ENCODE measurements at places on chromosomes 16 and 17.

- no peak for DNase-seq
Measured at GRCh38 chr16:78563905-78564304, 464.5 kb downstream of the WWOX start.

- peak; percentile 46 for DNase-seq
Measured at GRCh38 chr17:82399041-82399441, 19.1 kb upstream of the HEXD start.

- DNase-seq, result no peak
Measured at GRCh38 chr16:55478827-55479429, at the start of gene MMP2. TSS of gene MMP2 (plus strand) at chr16:55479198. CDS start at chr16:55479480, 282 bp downstream.

DNA sequence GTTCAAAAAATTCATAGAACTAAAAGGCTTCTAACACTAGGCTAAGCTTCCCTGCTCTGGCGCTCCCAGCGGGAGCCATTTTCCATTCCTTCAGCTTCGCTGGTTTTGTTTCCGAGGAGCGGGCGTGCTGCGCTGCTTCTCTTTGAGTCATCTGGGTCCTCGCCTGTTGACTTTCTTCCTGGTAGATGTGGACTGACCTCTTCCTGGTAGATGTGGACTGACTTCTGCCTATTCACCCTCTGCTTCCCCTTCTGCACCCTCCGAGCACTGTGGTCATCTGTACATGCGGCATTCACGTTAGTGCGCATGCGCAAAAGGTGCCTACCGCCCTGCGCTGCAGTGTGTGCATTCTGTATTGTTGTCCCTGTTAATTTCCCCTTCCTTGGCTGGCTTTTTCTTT is 40.8 kb upstream of the SEC14L1 start:
- DNase-seq, result no peak

DNA sequence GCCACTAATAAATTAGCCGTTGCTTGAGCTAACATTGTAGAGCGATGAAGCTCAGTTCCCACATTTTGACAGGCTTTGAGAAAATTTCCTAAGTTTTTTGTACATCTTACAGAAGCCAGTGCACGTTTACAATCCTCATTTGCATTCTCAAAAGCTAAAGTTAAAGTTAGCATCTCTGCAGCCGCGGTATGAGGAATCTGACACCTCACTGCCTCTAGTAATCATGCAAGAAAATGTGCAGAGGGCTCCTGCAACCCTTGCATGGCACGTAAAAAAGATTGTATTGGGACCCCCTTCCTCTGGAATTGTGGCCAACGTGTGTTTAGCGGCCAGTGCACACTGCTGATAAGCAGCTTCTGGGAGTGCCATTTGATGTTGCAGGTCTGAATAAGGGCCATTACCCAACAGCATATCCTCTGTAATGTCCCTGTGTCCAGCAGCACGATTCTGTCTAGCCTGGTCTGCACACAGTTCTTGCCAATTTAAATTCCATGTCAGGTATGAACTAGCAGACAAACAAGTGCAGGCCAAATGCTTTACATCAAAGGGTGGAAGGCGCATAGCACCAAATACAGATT is 12.4 kb upstream of the ZNF689 start:
- no peak for DNase-seq

- DNase-seq, result no peak
Measured at GRCh38 chr16:10850478-10850850, 26.5 kb upstream of the CIITA start.

DNA sequence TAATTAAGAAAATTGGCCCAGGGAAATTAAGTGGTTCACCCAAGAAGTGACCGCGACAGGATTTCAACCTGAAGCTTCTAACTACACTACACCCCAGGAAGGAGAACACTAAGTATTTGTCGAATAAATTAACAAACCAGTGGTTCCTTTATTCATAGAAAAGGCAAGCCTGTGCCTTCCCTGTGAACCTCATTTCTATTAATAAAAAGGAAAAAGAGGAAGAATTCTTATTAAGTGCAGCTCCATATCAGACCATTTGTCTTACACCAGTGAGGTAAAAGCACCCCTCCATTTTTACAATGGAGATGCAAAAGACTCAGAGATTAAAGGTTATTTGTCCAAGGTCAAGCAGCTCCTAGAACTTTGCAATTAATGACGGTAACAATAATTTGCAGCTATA is 1.7 kb downstream of the COPS3 start:
- no peak for DNase-seq

GRCh38 chr16:12147681-12148080 is 171.1 kb downstream of the SNX29 start:
- DNase-seq, result no peak

GRCh38 chr17:43545383-43545632 is 832 bp downstream of the ETV4 start:
- no peak for DNase-seq

GRCh38 chr16:27414788-27415431 is 12.9 kb downstream of the IL21R start:
- no peak for DNase-seq

GRCh38 chr16:49350265-49351095 is 23.1 kb upstream of the C16orf78 start:
- DNase-seq, result peak; percentile 67

GRCh38 chr17:4476017-4476416 is 22.7 kb upstream of the SPNS2 start:
- no peak for DNase-seq

- DNase-seq, result no peak
Measured at GRCh38 chr17:14854691-14855090, 410.4 kb downstream of the PMP22 start.

GRCh38 chr16:12317856-12318537 is 341.5 kb downstream of the SNX29 start:
- no peak for DNase-seq

- peak; percentile 67 for DNase-seq
Measured at GRCh38 chr17:64343833-64344637, 46.6 kb downstream of the PECAM1 start.

- DNase-seq, result no peak
Measured at GRCh38 chr16:13780406-13781168, 139.4 kb upstream of the ERCC4 start.

DNA sequence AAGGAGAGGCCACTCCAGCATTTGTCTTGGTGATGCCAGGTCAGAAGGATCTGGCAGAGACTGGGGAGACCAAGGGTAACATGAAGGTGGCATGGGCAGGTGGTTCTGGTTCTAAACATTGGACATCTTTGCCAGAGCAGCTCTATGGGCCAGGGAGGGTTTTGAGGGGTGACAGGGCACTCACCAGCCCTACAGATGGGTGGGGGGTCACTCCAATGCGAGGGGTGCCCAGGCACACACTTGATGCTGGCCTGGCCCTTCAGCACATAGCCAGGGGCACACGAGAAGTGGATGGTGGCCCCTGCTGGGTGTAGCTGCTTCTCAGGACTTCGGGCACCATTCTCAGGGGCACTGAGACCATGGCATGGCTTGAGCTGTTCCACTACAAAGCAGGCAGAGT is 5.5 kb upstream of the PHF12 start:
- DNase-seq, result no peak

- no peak for DNase-seq
Measured at GRCh38 chr17:6011206-6011605, 59.0 kb upstream of the WSCD1 start.

GRCh38 chr17:50204431-50204830 is 3.0 kb upstream of the COL1A1 start:
- no peak for DNase-seq

DNA sequence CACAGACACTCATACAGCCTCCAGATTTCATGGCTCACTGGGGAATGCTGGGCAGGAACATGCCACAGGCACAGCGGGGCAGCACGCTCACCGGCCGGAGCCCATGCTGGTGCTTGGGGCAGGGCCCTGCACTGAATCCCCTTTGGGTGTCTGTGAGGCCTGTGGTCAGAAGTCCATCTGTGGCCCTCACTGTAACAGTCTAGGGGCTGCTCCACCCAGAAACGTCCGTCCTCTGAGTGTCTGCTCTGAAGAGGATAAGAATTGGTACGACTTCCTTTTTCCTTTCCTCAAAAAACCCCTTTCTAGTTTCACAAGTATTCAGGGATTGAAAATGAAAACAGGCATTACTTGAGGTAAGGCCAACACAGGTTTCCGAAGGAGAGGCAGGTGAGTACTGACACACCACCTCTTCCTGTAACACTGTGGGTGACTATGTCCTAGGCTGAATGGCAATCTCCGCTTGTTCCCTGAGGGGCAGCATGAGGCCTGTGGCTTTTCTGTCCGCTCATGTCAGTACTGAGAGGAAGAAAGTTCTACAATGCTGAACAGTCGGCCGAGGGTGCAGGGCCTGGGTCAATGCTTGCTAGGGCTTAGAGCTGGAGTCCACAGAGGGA is 42.5 kb downstream of the TMEM11 start:
- no peak for DNase-seq

- no peak for DNase-seq
Measured at GRCh38 chr17:59680314-59680713, 26.9 kb downstream of the PTRH2 start.

DNA sequence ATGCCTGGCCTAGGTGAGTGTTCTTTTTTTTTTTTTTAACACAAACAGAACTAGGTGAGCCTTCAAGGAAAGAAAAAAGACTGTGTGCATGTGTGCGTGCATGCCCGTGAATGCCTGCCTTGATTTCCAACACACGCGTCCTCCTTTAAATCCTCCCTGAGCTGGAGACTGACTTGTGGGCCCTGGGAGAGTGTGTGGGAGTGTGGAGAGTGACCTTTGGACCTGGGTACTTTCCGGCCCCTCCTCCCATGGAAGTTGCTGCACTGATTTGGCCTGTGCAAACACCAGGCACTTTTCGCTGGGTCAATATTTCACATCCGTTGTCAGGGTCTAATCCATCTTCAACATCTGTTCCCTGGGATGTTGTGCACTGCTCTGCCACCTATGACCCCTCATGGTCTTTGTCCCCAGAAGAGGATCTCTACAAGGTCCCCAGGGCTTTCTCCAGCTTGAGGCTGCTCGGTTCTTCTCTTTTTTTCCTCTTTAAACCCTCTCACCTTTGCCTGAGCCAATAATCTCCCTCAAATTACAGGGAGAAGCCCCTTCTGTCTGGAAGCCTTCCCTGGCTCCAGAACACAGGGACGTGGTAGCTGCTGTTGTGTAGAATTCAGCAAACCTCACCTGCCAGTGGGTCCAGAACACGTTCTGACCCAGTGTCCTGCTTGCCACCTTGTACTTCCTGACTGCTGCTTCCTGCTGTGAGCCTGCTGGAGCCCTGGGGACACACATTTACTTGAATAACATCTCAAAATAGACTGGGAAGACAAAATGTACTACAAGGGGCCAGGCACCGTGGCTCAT is 20.8 kb upstream of the ATP5MC1 start:
- DNase-seq, result no peak

DNA sequence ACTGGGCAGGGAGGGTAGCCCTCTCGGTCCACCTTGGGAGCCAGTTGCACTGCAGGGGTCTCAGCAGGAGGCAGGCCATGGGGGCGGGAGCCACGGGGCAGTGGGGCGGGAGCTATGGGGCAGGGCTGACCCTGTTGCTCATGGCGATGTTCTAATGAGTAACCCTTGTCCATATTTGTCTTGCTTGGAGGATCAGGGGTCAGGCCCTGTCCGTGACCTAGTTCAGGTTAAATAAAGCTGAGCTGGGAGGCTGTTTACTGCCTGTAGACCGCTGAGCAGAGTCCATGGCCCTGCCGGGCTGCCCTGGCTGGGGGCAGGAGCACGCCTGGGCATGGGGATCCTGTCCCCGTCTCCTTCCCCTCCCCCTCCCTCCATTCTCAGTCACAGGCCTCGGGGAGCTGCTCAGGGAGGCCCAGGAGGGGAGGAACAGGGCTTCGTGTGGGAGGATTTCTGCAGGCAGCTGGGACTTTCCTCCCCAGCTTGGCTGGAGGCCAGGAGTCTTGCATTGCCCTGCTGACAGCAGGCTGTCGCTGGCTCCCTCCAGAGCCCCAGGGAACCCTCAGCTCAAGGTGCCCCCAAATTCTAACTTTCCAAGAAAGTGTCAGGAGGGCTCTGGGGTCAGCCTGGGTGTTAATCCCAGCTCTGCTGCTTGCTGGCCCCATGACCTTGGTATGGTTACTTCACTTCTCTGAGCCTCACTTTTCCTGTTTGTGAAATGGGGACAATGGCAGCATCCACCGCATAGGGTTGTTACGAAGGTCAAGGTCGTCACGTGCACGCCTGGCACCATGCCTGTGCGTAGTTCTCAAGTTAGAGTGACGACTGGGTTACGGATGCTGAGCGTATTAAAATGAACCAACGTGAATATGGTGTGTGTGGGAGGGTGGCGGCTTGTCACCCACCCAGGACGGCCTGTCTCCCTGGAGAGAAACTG is 6.1 kb upstream of the SERPINF2 start:
- no peak for DNase-seq

- no peak for DNase-seq
Measured at GRCh38 chr16:22692916-22693637, 120.9 kb upstream of the HS3ST2 start.

- DNase-seq, result no peak
Measured at GRCh38 chr17:9821921-9822320, at the start of gene GSG1L2. TSS of gene GSG1L2 (minus strand) at chr17:9822079. CDS start at chr17:9822071, 8 bp downstream.

DNA sequence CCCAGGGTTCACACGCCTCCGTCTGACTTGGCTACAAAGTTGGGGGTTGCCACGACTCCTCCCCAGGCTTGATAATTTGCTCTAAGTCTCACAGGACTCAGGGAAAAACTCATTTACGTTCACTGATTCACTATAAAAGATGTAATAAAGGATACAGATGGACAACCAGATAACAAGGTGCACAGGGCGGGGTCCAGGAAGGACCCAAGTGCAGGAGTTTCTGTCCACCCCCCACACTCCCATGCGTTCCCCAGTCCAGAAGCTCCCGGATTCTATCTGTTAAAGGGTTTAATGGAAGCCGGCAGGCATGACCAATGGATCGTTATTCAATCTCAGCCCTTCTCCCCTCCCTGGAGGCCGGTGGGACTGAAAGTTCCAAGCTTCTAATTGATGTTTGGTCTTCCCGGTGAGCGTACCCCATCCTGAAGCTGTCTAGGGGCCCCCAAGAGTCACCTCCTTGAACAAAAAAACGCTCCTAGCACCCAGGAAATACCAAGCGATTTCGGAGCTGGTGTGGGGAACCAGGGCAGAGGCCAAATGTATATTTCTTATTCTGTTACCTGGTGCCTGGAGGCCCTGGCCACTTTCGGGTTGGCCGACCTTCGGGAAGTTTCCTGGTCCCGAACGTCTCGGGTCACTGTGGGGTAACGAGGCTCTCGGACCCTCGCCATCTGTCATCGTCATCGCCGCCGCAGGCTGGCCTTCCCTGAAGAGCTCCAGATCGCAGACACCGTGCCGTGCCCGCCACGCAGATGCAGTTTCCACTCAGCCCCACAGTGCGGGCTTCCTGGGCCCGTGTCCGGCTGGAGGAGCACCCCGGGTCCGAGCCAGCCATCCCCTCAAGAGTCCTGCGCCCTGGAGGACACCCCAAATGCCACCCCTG is 13.5 kb upstream of the METRNL start:
- no peak for DNase-seq

DNA sequence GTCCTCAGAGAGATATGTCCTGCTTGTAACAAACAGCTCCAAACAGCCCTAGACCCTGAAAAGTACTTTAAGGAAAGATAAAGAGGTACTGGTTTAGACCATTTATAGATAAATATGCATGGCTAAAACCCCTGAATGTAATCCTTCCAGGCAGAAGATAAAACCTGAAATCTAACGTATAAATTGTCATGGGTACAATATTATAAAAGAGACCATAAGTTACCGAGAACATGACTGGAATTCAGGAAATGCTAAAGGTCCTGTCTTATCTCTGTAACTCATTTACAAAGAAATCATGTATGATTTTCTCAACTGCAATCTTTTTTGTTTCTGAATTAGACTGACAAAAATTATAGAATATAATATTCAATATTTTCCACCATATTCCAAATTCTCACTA is 9.2 kb upstream of the KANSL1 start:
- no peak for DNase-seq

Measured in breast epithelium (tissue), 4 donors.